ENCODE measurements at places on chromosomes 7 and 10. TPM values are rescaled to one million over a fixed set of nuclear protein-coding genes. Genes with fewer than 3 reads are reported as not detected.

- H3K36me3 ChIP-seq: no peaks in the 10 kb centered on the region
- H3K27ac ChIP-seq: no peak overlapping the region
- H3K27me3 ChIP-seq: no peaks in the 10 kb centered on the region
- no peak for DNase-seq
These were observed 231.1 kb downstream of the SLC25A13 start for GRCh38 chr7:96090756-96091155.

DNA sequence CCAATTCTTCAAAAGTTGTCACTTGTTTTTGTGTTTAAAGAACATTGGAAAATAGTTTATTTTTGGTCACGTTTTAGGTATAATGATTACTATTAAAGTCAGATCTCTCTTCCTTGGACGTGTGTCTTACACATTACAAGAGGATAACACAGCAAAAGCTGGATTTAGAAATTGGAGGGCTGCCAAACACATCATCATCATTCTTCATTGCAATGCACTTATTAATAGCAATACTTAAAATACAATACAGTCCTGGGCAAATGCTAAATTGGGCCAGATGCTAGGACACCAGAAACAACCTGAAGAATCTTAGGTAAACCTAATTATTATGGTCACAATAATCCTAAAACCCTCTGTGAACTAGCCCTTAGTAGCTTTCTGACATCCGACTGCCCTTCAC lies 303.6 kb downstream of the DGKB start:
- peak overlapping the region; percentile 56 for H3K27ac ChIP-seq
- H3K27me3 ChIP-seq: no peaks in the 10 kb centered on the region
- H3K4me1 ChIP-seq: no peaks in the 10 kb centered on the region
- no peak overlapping the region for H3K4me3 ChIP-seq
- H3K36me3 ChIP-seq: no peaks in the 10 kb centered on the region

GRCh38 chr7:29971566-29972314 lies 17.9 kb downstream of the SCRN1 start:
- no peak overlapping the region for H3K4me3 ChIP-seq
- no peaks in the 10 kb centered on the region for H3K4me1 ChIP-seq
- no peaks in the 10 kb centered on the region for H3K27me3 ChIP-seq
- no peak overlapping the region for H3K27ac ChIP-seq
- no peaks in the 10 kb centered on the region for H3K36me3 ChIP-seq
- no peak for DNase-seq

DNA sequence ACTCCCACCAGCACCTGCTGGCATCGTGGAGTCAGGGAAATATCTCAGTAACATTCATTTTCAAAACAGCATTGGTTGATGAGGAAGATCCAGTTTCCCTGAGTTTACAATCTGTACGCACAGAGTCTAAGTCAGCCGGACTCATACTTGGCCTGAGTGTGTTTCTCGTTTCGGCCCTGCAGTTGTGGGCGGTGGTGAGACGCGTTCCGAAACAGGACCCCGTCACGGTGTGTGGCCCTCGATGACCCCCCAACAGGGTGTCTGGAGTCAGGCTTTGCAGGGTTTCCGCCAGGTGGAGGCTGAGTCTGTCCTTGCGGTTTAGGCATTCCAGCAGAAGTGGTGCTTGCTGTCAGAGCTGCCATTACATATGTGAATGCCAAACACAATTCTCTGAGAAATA lies 317.5 kb downstream of the DNAJB6 start:
- no peak for DNase-seq
- no peaks in the 10 kb centered on the region for H3K36me3 ChIP-seq
- peaks cover 15% of the 10 kb centered on the region for H3K27me3 ChIP-seq
- H3K27ac ChIP-seq: no peak overlapping the region
- no peak overlapping the region for H3K4me3 ChIP-seq
- no peaks in the 10 kb centered on the region for H3K4me1 ChIP-seq

SAP25 gene
- not detected for total RNA-seq

CPEB3 gene
- 13.9 TPM for total RNA-seq
